Right lobe of liver (tissue), 6 donors: ENCODE measurements at places on chromosomes 3 and 15. TPM values are rescaled to one million over a fixed set of nuclear protein-coding genes. Genes with fewer than 3 reads are reported as not detected.

The STRIT1 gene
- total RNA-seq = 1.2 TPM

The AQP9 gene
- total RNA-seq = 350 TPM

The SH2D7 gene
- not detected for total RNA-seq

The NUSAP1 gene
- total RNA-seq = 9.3 TPM

The NEIL1 gene
- total RNA-seq = 20.7 TPM

The C3orf49 gene
- not detected for total RNA-seq
